ENCODE measurements at places on chromosomes 7 and 10. TPM values are rescaled to one million over a fixed set of nuclear protein-coding genes. Genes with fewer than 3 reads are reported as not detected.

XPNPEP1 gene
- total RNA-seq = 24.6 TPM

- no peak overlapping the region for H3K4me3 ChIP-seq
- no peaks in the 10 kb centered on the region for H3K36me3 ChIP-seq
- H3K27me3 ChIP-seq = no peaks in the 10 kb centered on the region
- H3K4me1 ChIP-seq = peaks cover 21% of the 10 kb centered on the region
Measured at GRCh38 chr10:77172086-77172485, 465.5 kb downstream of the KCNMA1 start.

GRCh38 chr7:94941844-94942632 lies 34.6 kb downstream of the PPP1R9A start:
- H3K4me3 ChIP-seq = no peak overlapping the region
- H3K27ac ChIP-seq = peak overlapping the region; percentile 6
- no peak for DNase-seq
- H3K4me1 ChIP-seq = peaks cover 10% of the 10 kb centered on the region
- no peaks in the 10 kb centered on the region for H3K27me3 ChIP-seq

DNA sequence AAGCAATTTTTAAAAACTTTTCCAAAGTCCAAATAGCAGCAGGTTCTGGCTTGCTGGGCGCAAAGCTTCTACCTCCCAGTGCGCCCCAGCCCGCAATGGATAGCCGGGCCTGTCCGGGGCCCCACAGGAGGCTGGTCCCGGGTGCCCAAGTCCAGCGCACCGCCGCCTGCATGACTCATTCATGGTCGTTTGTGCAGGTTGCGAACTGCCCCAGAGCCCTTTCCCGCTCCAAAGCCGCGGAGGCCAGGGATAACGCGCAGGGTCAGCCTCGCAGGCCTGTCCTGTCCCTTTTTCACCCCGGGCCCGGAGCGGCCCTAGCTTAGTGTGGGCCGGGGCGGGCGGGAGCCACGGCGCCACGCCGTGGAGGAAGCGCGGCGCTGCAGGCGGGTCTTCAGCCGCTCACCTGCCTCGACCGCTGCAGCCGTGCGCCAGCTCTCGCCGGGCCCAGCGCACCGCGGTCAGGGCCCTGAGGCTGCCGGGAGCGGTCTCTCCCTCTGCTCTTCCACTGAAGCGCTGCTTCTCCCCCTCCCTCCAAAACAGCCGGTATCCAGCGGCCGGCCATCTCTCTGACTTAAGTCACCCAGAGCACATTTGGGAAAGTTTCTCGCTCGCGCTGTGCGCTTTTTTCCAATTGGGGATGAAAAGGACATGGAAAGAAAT lies 1.7 kb upstream of the EGR2 start:
- no peaks in the 10 kb centered on the region for H3K27me3 ChIP-seq
- DNase-seq = peak; percentile 39
- no peak overlapping the region for H3K27ac ChIP-seq
- peaks cover 4% of the 10 kb centered on the region for H3K4me1 ChIP-seq
- peak overlapping the region; percentile 94 for H3K4me3 ChIP-seq

SRGN gene
- 57.4 TPM for total RNA-seq

DNA sequence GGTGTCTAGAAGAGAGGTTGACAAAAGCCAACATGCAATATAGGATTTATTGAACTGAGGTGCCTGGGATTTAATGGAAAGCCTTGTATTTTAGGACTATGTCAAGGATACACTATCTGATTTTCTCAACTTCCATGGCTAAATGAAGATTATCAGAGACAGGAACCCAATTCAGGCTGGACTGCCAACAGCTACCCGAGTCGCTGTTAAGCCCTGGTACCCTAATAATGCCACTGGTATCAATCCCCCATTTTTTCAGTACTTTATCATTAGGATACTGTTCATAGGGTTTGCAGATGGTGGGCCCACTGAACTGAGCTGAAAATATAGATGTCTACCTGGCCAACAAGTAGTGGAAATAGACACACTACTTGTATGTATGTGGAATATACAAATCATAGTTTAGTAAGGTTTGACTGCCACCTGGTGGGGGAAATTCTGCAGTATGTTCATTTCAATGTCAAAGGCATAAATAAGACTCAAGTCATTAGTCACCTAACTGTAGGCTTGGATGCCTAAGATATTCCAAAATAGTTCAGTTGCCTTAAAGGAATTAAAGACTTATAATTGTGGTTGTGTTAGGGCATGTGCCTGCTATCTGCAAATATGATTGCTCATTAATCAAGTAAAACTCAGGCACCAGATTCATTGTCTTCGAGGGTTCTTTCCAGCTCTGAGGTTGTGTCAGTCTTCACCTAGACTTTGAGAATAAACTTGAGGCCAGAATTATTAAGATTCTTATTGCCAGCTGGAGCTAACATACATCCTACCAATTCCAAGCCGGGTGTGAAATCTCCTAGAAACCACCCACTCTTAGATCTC lies 34.1 kb upstream of the NOBOX start:
- H3K27ac ChIP-seq = no peak overlapping the region
- peak; percentile 61 for DNase-seq
- no peak overlapping the region for H3K4me3 ChIP-seq
- H3K4me1 ChIP-seq = no peaks in the 10 kb centered on the region
- no peaks in the 10 kb centered on the region for H3K27me3 ChIP-seq
- H3K36me3 ChIP-seq = no peaks in the 10 kb centered on the region

- no peaks in the 10 kb centered on the region for H3K4me1 ChIP-seq
- no peaks in the 10 kb centered on the region for H3K36me3 ChIP-seq
- H3K27me3 ChIP-seq = no peaks in the 10 kb centered on the region
- H3K27ac ChIP-seq = no peak overlapping the region
- DNase-seq = no peak
Measured at GRCh38 chr7:22622116-22622785, 104.7 kb upstream of the IL6 start.

Measured in PC-9 (cell line).